ENCODE measurements at places on chromosomes 6 and 20.

- DNase-seq, result no peak
These were observed 127.9 kb downstream of the PXDC1 start for GRCh38 chr6:3623451-3624249.

DNA sequence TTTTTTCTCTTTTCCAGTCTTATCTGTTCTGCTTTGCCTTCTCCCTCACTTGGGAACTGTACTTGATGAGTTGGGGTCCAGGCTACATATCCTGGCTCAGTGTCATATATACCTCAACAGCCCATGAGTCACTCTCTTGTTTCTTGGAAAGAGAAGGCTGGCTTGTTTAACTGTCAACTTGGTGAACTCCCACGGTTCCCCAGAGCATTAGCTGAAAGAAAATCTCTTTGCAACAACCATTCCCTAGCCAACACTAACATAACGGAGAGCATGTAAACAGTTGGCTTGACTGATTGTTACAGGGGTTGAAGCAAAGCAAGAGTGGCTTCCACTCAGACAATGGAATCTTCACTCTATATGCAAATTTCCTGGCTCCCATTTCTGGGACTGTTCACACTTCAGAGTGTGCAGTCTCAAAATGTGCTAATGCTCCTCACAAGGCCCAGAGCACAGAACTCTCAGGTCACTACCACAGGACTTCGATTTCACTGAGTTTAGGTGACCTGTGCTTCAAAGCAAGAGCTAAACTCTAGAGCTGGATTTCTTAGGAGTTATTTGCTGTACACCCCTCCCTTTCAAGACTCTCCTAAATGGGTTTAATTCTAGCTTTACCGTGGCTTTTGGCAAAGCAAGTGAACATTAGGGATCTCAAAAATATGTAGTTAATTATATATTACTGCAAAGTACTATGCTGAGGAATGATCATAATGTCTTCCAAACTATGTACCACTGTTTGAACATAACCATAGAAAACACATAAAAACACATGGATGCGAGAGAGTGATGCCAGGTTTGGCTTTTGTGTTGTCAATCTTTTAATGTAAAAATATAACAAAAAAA, 609.8 kb downstream of the RFPL4B start:
- DNase-seq, result peak; percentile 93

GRCh38 chr6:97052152-97052787, 127.7 kb downstream of the KLHL32 start:
- no peak for DNase-seq

GRCh38 chr20:11687546-11688292, 230.0 kb upstream of the BTBD3 start:
- DNase-seq, result no peak

DNA sequence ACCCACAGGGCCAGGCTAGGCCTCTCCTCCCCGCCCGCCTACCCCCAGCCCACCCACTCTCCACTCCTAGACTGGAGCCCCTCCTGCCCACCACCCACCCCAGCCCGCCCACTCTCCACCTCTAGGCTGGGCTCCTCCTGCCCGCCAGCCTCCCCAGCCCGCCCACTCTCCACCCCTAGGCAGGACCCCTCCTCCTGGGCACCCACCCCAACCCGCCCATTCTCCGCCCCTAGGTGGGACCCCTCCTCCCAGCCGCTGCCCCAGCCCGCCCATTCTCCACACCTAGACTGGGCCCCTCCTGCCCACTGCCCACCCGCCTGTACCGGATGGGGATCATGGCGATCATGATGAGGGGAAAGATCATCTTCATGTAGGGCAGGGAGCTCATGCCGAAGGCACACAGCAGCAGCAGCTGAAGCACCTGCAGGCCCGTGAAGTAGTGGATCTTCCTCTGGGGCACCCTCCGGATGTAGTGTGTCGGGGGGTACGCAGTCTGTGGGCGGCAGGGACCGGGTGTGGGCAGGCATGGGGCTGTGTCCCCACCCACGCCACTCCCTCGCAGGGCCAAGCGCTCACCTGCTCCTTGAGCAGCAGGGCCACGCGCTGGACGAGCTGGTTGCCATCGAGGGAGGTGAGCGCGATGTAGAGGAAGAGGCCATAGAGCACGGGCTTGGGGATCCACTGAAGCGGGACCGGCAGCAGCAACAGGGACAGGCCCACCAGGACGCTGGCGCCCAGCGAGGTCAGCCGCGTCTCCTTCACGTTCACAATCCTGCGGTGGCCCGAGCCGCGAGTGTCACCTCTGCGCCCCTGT, 10.8 kb downstream of the SLC4A11 start:
- no peak for DNase-seq

DNA sequence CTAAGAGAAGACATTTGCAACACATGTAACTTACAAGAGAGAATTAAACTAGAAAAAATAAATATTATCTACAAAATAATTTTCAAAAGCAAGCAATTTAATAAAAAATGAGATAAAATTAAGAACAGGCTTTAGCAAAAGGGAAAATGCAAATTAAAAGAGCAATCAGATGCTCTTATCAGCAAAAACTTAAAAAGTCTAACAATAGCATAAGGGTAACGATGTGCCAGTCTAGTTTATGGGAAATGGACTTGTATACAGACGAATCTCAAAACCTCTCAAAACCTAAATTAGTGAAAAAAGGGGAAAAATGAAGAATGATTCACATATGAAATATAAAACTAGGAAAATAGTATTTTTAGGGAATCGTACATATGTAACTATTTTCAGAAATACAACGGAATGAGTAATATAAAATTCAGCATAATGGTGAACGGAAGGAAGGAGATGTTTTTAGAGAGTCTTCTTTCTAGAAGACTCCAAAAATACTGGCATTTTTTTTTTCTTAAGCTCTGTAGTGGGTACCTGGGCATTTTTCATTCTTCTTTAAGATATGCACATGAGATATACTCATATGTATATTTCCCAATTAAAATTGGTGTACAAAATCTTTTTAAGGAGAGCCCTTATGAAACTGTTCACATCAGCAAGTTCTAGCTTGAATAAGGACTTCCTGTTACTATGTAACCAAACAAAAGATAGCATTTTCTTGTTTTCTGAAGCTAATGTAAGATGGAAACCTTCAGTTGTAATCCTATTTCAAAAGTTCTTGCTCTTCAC, 927 bp upstream of the MANEA start:
- peak; percentile 41 for DNase-seq

GRCh38 chr20:623704-624103, 13.6 kb upstream of the TCF15 start:
- no peak for DNase-seq

- no peak for DNase-seq
These were observed 31.2 kb upstream of the SPTLC3 start for GRCh38 chr20:12977328-12978125.

- DNase-seq, result peak; percentile 97
These were observed 15.6 kb downstream of the COMMD7 start for GRCh38 chr20:32727683-32728082.
